ENCODE measurements at places on chromosomes 13 and 19.

DNA sequence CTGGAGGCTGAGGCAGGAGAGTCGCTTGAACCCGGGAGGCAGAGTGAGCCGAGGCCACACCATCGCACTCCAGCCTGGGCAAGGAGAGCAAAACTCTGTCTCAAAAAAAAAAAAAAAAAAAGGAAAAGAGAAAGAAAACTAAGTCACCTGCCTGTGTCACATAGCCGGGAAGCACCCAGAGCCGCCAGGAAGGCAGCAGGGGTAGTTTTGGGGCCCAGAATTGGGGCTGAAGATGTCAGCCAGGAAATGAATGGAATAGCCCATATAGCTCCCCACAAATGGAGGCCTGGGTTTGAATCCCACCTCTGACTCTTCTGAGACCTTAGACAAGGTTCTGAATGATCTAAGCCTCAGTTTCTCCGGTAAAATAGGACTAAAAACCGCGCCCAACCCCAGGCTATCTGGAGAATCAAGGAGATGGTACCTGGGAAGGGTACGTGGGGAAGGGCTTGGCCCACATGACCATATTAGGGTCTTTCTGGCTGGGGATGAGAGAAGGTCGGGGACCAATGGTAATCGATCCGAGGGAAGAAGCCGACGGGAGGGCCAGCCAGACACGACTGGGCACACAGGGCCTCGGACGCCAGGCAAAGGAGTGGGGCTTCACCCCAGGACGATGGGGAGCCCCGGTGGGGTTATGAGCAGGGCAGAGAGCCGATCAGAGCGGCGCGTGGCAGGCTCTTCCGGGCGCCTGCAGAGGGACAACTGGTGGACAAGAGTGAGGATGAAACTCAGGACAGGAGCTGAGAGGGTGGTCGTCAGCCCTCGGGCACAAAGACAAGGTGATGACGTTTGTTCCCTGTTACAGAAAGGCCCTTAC is 14.4 kb downstream of the CCDC124 start:
- DNase-seq: no peak

DNA sequence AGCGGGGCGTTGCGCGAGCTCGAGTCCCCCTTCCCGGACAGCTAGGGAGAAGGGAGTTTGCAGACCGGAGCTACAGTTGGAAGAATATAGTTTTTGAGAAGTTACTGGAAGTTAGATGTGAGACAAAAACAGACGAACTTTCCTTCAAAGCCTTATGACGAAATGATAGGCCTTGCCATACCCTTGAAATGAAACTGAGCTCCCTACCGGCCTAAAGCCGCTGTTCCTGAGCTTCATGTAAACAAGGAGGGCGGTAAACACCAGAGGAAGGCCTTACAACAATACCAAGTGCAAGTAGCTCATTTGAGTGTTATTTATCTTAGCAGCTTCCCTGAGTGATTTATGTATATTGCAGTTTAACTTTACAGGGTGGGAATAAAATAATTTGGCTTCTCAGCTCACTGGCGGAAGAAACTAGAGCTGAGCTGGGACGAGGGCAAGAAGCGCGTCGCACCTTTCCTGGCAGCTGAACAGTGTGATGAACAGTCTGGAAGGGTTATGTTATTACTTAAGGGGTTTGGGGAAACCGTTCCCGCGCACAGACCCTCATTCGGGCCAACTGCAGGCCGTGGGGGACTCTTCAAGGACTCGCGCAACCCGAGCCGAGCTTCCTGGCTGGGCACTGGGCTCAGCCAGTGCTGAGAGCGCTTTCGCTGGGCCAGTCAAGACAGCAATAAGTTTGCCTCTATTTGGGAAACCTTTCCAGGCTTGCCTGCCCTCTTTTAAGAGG is 111.2 kb downstream of the KCNRG start:
- no peak for DNase-seq

- no peak for DNase-seq
Observed at GRCh38 chr19:776549-776948, 20.7 kb upstream of the PTBP1 start.

GRCh38 chr19:7870571-7871436 is 3.4 kb downstream of the PRR36 start:
- peak; percentile 82 for DNase-seq

- DNase-seq: no peak
Observed at GRCh38 chr13:32354040-32354439, 38.7 kb downstream of the BRCA2 start.

All from stimulated activated CD8-positive, alpha-beta memory T cell treated with anti-CD3 and anti-CD28 coated beads, Interleukin-4, amount 100 ng/mL, for 48 hours (primary cell).